ENCODE measurements at places on chromosomes 1 and 21. TPM values are rescaled to one million over a fixed set of nuclear protein-coding genes. Genes with fewer than 3 reads are reported as not detected.

Gene ELAVL4
- total RNA-seq = not detected

Gene ASAP3
- 9.7 TPM for total RNA-seq

Gene C1orf105
- total RNA-seq = not detected

Gene URB2
- 20.4 TPM for total RNA-seq

Gene LRRC7
- under 0.01 TPM for total RNA-seq

Gene ZNF669
- total RNA-seq = 12.9 TPM

Gene OVAAL
- not detected for total RNA-seq

Gene GJA8
- not detected for total RNA-seq

Gene CD34
- total RNA-seq = 18.7 TPM

Gene KCNN3
- 0.93 TPM for total RNA-seq

Gene GIPC2
- total RNA-seq = 30.9 TPM

Gene WNT3A
- total RNA-seq = not detected

Gene PRR9
- not detected for total RNA-seq

Gene TAL1
- total RNA-seq = 36.8 TPM

Gene BLACAT1
- total RNA-seq = under 0.01 TPM

Gene S100B
- total RNA-seq = not detected

Gene BARHL2
- total RNA-seq = not detected

Gene GJC2
- 0.57 TPM for total RNA-seq

Gene GOLT1A
- not detected for total RNA-seq

Gene PTCH2
- total RNA-seq = 0.13 TPM

Gene JAK1
- 317 TPM for total RNA-seq

Gene USP24
- 69.1 TPM for total RNA-seq

Gene CC2D1B
- total RNA-seq = 22.8 TPM

Gene BMP8B
- total RNA-seq = 0.22 TPM

Gene TNFRSF1B
- total RNA-seq = 28.1 TPM

Gene ARID4B
- total RNA-seq = 49.6 TPM

Gene PCAT6
- not detected for total RNA-seq

Gene CELA3A
- total RNA-seq = not detected

Gene JTB
- total RNA-seq = 116 TPM

Gene G0S2
- 4.7 TPM for total RNA-seq

Gene GBP4
- 3.6 TPM for total RNA-seq

Gene CFHR3
- total RNA-seq = not detected

Gene F5
- 0.36 TPM for total RNA-seq

Gene SMYD3
- 26.9 TPM for total RNA-seq

Gene PGM1
- total RNA-seq = 39.6 TPM

Gene AKNAD1
- total RNA-seq = not detected

Gene SMIM11
- total RNA-seq = 14.9 TPM

Data from thoracic aorta endothelial cell (primary cell).